Activated T-helper 9 cell treated with anti-CD3 and anti-CD28 coated beads, Interleukin-2, amount 50 U/mL, for 16 hours (primary cell): ENCODE measurements at places on chromosomes 13 and 19.

DNA sequence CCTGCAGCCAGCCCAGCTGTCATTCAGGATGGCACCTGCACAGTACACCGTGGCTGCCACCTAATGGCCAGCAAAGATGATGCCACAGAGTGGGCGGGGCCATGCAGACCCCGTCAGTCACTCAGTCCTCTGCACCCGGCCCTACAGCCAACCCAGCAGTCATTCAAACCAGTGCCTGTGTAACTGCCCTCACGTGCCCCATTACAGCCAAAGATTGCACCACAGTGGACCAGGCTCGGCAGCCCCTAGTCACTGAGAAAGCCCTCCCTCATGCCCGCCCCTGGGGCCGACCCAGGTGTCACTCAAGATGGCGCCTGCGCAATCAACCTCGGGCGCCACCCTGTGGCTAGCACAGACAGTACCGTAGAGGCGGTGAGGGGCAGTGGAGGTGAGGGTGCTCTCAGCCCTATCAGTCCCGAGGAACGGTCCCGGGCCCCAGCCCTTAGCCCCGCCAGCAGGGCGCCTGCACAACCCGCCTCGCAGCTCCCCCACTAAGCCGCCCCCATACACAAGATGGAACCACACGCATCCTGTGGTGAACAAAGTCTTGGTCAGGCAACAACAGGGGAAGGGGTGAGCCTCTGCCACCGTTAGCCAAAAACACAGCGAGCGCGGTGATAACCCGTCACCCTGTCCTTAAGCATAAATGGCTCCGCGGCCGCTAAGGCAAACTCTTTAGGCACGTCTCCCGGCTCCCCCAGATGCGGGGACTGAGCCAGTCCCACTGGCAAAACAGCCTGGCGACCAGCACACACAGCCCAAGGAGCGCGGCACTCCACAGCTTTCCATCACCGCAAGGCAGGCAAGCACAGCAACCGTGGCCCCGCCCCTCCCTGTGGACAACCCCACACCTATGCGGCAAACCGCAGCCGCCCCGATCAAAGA lies 2.3 kb downstream of the PEG3 start:
- no peak for DNase-seq

GRCh38 chr19:662207-662961 lies 630 bp downstream of the RNF126 start:
- DNase-seq: peak; percentile 59

DNA sequence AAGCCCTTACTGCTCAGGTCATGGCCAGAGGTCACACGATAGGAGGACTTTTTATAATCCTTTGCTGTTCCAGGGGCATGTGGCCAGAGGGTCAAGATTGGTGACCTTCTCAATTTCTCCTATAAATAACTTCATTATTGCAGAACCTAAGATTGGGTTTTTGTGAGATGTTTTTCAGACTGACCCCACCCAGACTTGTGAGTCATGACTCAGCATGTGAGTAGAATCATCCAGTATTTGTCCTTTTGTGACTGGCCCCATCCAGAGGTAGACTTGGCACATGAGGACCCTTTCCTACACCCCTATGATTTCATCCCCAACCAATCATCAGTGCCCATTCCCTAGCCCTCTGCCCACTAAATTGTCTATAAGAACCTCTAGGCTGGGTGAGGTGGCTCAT lies 84.5 kb upstream of the ABCC4 start:
- no peak for DNase-seq

DNA sequence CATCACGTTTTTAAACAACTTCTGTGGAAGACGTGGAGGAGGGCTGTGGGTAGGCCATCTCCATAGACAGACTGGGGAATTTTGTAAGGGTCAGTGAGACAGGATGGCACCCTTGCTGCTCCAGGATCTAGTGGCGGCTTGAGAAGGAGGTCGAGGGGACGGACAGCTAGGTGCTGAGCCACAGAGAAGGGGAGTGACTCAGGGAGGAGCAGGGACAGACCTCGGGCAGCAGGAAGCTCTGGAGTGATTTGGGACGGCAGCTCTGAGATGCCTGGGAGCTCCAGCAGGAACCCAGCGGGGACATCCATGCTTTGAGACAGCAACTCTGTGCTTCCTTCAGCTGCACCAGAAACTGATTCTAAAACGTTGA lies 169.1 kb upstream of the SOX1 start:
- DNase-seq: no peak

DNA sequence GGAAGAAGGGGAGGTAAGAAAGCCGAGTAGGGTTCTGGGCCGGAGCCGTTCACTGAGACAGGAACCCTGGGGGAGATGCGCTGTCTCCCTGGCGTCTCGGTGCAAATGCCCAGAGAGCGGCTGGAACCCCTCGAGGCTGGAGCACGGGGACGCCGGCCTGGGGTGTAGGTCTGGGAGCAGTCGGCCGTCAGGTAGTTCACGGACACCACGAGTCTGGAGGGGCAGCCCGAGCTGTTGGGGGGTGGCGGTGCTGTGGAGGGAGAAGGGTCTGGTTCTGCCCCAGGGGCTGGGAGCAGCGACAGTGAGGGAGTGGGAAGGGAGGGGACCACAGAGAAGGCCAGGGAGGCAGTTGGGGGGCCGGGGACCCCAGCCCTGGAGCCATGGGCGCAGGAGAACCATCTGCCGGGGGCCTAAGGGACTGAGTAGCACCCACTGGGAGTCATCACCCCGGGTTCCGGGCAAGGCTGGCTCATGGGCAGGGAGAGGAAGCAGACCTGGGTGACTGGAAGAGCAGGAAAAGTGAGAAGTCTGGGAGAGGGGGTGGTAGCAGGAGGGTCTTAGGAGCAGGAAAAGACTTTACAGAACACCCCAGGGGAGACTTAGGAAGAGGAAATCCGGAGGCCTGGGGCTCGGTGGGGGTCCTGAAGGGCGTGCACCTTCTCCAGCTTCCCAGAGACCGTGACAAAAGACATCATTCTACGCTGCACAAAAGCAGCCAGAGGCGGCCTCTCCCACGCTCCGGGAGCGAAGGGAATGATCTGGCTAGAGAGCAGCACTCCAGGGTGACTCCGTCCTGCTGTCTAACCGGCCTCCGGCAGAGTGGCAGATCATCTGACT lies 173.1 kb upstream of the SOX1 start:
- DNase-seq: no peak

- no peak for DNase-seq
Measured at GRCh38 chr13:27047081-27047480, 124.5 kb downstream of the USP12 start.

DNA sequence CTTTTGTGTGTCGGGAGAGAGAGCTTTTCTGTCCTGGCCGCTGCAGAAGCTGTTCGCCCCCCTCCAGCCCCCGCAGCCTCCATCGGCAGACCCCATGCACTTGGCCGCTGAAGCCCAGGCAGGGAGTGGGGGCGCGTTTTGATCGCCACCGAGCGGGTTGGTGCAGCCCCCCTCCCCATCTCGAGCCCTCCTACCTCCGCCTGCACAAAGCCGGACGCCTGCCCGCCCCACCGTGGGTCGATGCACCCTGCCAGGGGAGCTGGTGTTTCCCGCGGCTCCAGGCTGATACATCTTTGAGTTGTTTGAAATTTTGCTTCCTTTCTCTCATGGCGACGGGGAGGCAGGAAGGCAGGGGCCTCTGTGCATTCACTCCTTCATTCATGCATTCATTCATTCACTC lies 16.4 kb upstream of the ONECUT3 start:
- DNase-seq: no peak

DNA sequence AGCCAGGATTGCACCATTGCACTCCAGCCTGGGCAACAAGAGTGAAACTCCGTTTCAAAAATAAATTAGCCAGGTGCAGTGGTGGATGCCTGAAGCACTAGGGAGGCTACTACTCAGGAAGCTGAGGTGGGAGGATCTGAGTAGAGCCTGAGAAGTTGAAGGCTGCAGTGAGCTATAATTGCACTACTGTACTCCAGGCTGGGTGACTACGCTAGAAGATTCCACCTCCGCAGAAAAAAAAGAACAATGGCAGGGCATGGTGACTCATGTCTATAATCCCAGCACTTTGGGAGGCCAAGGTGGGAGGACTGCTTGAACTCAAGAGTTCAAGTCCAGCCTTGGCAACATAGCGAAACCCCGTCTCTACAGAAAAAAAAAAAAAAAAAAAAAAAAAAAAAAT lies 20.5 kb downstream of the HAUS8 start:
- DNase-seq: no peak

- no peak for DNase-seq
Measured at GRCh38 chr13:24178847-24179485, 18.4 kb downstream of the SPATA13 start.

DNA sequence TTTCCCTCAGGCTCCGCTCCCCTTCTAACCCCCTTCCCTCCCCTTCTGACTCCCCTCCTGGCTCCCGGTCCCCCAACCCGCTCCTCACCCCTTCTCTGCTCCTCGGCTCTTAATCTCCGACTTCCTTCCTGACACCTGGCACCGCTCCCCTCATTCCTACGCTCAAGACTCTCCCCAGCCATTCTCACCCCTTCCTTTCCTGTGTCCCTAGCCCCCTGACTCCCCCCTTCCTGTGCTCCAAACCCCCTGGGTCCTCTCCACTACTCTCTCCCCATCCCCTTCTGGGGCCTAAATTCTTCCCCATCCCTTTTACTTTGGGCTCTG lies 658 bp downstream of the CLPP start:
- no peak for DNase-seq

GRCh38 chr19:47540748-47541147 lies 25.9 kb upstream of the NAPA start:
- no peak for DNase-seq

- no peak for DNase-seq
Measured at GRCh38 chr19:46555628-46556280, 45.4 kb upstream of the CALM3 start.

- no peak for DNase-seq
Measured at GRCh38 chr13:44116562-44117332, 237.0 kb downstream of the LACC1 start.

- DNase-seq: no peak
Measured at GRCh38 chr13:70432276-70432805, 324.1 kb upstream of the KLHL1 start.

GRCh38 chr19:10855879-10856522 lies 7.8 kb downstream of the C19orf38 start:
- DNase-seq: no peak

DNA sequence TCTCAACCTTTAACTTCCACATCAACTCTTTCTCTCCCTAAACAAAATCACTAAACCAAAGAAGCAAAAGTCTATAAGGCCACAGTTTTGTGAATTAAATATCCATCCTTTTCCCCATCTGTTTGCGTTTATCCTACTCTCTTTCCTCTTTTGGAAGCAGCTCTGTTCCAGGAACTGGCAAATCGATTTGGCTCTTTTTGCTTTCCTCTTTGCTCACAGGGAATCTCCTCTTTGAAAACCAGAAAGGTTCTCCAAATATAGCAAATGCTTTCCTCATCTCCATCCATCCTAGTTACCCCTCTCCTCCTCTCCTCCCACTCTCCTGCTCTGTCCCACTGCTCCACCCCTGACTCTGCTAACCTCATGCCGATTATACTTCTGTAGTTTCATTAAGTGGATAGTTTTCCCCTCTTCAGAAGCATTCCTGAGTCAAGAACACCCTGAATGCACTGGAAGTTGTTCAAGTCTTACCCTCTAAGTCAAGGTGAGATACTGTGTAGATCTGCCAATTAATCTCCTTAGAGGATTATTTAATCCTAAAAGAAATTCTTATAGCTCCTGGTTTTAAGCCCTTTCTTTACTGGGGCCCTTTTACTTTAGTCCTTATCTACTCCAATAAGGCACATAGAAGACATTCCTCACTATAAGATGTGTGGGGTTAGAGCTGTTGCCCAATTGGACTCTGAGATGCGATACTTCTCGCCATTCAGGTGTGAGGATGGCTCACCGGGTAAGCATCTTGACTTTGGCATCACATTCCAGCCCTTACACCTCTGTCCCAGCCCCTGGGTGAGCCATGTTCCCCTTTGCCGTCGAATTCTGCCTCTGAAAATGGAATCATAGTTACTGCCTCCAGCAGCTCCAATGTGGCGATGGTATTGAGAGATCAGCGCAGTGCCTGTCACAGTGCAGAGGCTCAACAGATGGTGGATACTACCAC lies 67.6 kb downstream of the COL4A2 start:
- DNase-seq: no peak

- no peak for DNase-seq
Measured at GRCh38 chr13:19672990-19673389, 39.5 kb downstream of the MPHOSPH8 start.

GRCh38 chr19:835210-835810 lies 5.5 kb upstream of the PRTN3 start:
- DNase-seq: no peak

GRCh38 chr13:33575378-33575777 lies 242.6 kb upstream of the RFC3 start:
- DNase-seq: no peak

DNA sequence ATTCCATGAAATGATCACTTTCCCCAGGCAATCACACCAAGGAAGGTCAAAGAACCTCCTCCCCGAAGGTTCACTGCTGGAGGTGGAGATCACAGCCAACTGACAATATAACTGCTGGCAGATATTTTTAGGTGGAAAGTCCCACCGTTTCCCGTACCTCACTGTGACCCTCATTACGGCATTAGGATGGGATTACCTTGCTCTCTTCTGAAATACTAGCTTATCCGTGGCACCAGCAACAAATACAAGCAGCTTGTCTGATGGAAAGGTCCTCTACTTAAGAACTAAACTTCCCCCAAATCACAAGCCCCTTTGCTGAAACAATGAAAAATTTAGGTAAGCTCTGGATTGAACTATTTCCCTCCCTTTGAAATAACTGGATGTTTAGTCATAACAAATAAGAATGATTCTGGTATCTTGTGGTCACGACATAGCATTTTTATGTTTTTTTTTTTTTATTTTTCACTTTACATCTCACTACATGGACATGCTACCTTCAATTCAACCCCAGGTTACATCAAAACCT lies 178.9 kb downstream of the COL4A1 start:
- no peak for DNase-seq

- peak; percentile 54 for DNase-seq
Measured at GRCh38 chr19:35755550-35756376, 1.1 kb downstream of the HSPB6 start.

DNA sequence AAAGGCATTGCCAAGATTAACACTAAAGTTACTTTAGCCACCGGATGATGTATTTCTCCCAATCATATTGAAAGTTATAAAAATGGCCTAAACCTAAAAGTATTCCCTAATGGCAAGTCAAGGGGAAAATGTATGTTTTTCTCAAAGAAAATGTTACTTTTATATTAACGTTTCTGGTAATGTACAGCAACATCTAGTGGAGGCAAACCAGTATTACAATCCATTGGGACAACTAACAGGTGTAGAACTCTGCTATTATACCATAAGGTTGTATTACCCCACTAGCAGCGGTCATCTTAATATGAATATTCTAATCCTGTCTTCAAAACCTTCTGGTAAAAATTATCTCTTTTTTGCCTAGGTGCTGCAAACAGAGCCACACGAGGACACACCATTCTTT lies 69.2 kb downstream of the ZNF100 start:
- DNase-seq: no peak

GRCh38 chr19:34475975-34476594 lies 5.5 kb upstream of the WTIP start:
- DNase-seq: no peak

- no peak for DNase-seq
Measured at GRCh38 chr19:19687090-19687489, 18.5 kb downstream of the ZNF101 start.
